Glutamatergic neuron (in vitro differentiated cells): ENCODE measurements at places on chromosomes 5 and 9. TPM values are rescaled to one million over a fixed set of nuclear protein-coding genes. Genes with fewer than 3 reads are reported as not detected.

DNA sequence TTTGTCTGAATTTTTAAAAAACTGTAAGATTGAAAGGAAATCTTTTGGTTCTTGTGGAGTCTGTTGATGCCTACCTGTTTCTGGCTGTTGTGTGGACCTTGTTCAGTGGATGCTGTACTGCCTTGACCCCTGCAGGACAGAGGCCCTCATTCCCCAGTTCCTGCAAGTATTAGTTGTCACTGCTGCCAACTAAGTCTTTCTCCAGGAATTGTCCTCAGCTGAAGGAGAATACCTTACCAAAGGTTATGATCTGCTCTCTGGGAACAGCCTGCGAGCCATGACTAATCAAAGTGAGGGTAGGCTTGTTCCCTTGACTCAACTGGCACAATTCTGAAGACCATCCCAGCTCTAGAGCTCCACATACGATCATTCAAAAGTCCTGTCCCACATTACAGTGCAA, 145.3 kb upstream of the FST start:
- no peaks in the 10 kb centered on the region for H3K4me1 ChIP-seq
- H3K4me3 ChIP-seq = no peak overlapping the region
- no peaks in the 10 kb centered on the region for H3K27me3 ChIP-seq
- no peak for DNase-seq
- H3K27ac ChIP-seq = no peak overlapping the region

DNA sequence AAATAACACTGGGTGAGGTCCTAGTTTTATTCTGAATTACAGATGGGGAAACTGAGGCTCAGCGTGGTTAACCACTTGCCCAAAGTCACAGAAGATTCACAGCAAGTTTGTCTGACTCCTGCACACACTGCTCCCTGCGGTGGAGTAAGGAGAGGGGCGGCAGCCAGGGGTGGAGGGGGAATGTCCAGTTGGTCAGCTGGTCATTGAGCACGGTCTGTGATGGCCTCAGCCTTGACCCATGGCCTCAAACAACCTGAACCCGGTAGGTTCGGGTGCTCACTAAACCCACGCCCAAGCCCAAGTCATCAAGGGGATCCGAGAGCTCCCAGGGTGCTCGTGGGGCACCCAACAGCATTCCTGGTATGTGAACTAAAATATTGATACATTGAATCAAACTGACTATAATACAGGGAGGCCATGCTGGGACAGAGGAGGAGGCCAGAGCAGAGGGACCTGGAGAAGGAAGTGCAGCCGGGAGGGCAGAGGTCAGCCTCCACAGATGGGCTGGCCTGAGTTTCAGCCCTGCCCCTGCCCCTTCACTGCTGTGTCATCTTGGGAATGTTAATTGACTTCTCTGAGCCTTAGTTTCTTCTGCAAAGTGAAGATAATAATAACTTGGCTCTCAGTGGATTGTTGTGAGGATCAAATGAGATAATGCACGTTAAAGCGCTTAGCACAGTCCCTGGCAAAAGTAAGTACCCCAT, 3.6 kb upstream of the IL17B start:
- no peaks in the 10 kb centered on the region for H3K36me3 ChIP-seq
- H3K27me3 ChIP-seq = peaks cover 6% of the 10 kb centered on the region
- H3K4me3 ChIP-seq = no peak overlapping the region

DNA sequence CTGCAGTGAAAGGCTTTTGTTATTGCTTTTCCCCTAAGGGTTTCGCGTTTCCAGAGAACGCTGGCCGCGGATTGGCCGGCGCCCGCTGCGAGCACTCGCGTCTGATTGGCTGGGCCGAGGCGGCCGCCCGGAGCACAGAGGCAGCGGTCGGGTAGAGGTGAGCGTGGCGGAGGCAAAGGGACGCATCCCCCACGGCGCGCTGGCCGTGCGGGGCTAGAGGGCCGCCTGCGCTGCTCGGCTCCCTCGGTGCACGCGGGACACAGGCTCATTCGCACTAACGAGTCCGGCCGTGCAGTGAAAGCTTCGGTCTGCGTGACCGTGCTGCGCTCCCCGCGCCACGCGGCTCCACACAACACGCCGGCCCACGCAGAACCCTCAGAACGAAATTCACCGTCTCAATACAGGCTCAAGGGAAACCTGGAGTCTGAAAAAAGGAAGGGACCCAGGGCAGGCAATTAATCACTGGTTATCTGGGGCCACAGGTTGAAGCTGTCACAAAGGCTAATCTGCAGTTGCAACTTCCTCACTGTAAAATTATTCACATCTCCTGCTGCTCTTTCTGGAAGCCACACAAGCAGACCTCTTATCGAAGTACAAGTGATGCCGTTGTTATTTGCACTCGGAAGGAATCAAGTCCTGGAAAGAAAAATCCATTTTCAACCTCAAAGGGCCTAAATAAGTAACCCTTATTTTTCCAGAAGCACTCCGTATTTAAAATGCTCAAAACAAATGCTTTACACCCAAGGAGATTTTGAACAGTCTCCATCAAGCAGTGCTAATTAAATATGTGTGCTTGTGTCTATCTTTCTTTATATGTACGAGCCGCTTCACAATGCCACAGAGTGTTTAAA, 94.6 kb downstream of the ZNF608 start:
- peak overlapping the region; percentile 75 for H3K4me3 ChIP-seq
- H3K36me3 ChIP-seq = peaks cover 5% of the 10 kb centered on the region
- H3K27ac ChIP-seq = peak overlapping the region; percentile 68
- peaks cover 46% of the 10 kb centered on the region for H3K4me1 ChIP-seq
- peaks cover 4% of the 10 kb centered on the region for H3K27me3 ChIP-seq
- DNase-seq = peak; percentile 86

DNA sequence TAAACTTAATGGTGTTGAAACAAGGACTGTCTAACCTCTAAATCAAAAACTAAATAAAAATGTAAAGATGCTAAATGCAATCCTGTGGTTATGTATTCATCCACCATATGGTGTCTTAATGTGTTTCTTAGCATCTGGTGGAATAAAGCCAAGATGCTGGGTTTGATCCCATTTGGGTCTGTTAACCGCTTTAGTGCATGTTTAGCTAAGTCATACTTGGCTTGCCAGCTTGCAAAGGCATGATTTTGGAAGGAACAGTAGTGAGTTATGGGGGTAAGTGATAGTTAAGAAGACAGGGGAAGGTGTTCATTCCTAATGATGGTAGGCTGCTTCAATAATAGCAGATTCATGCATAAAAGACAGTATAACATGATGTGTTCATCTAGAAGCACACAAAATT, 139.0 kb upstream of the SLC27A6 start:
- no peaks in the 10 kb centered on the region for H3K36me3 ChIP-seq
- H3K27me3 ChIP-seq = no peaks in the 10 kb centered on the region
- H3K4me3 ChIP-seq = no peak overlapping the region
- no peak for DNase-seq

DNA sequence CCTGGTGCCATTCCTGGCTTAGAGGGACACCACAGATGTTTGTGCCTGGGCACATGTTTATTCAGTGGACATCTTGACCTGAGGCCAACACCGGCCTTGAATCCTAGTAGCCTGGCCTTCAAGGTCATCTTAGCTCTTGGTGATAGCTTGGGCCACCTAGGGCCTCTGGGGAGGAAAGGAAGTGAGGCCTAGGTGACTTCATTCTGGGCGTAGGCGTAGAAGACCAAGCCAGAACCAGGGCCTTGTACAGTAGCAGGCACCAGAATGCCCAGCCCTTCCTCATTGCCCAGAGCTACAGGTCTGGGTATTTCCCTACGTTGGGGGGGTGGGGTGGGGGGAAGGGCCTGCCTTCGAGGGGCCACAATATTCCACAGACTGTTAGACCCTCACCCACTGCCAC, 33.8 kb downstream of the WNK2 start:
- peaks cover 26% of the 10 kb centered on the region for H3K4me1 ChIP-seq
- no peak overlapping the region for H3K27ac ChIP-seq
- peak; percentile 8 for DNase-seq
- no peak overlapping the region for H3K4me3 ChIP-seq

- H3K27ac ChIP-seq = no peak overlapping the region
- no peak for DNase-seq
- no peak overlapping the region for H3K4me3 ChIP-seq
Measured at GRCh38 chr9:73121375-73121935, 30.2 kb upstream of the ANXA1 start.

DNA sequence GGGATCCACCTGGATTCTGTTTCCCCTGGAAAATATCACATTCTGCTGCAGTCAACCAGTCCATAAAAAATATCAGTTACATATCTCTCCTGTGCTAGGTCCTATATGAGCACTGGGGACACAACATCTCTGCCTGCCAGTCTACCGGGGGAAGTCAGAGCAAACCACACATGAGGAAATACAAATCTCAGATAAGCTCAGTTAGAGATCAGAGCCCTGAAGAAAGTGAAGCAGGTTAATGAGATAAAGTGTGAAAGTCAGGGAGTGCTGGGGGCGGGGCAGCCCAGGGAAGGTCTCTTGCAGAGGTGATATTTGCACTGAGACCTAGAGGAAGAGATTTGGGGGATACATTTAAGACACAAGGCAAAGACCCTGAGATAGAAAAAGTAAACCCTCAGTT, 67.8 kb upstream of the SLC1A1 start:
- no peak overlapping the region for H3K27ac ChIP-seq
- no peaks in the 10 kb centered on the region for H3K27me3 ChIP-seq
- no peak for DNase-seq
- no peak overlapping the region for H3K4me3 ChIP-seq
- H3K4me1 ChIP-seq = no peaks in the 10 kb centered on the region

- H3K27me3 ChIP-seq = peaks cover 2% of the 10 kb centered on the region
- H3K4me1 ChIP-seq = peaks cover 5% of the 10 kb centered on the region
- no peak overlapping the region for H3K4me3 ChIP-seq
- no peak for DNase-seq
Measured at GRCh38 chr5:159877894-159878448, 38.3 kb upstream of the ADRA1B start.

- DNase-seq = no peak
- no peak overlapping the region for H3K4me3 ChIP-seq
- no peaks in the 10 kb centered on the region for H3K4me1 ChIP-seq
Measured at GRCh38 chr5:74897049-74897448, 30.9 kb upstream of the FAM169A start.

DNA sequence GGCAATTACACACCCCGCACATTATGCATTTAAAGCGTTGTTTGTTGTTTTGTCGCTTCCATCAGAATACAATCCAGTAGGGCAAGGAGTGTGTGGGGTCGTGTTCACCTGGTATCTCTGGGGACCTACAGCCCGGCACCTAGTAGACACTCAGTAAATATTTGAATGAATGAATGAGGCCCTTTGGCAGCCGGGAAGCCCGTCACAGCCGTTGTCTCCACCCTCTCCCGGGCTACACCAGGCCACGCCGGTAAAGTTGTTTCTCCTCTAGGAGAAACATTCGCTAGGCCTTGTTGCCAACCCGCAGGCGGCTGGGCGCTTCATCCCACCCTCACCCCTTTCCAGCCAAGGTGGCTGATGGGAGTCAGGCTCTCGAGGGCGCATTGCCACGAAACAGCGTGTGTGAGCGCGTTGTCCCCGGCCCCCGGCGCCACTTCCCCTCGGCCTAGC, 876 bp upstream of the JAK2 start:
- no peak for DNase-seq
- H3K36me3 ChIP-seq = no peaks in the 10 kb centered on the region
- H3K27ac ChIP-seq = peak overlapping the region; percentile 98
- peaks cover 10% of the 10 kb centered on the region for H3K4me1 ChIP-seq
- peaks cover 9% of the 10 kb centered on the region for H3K27me3 ChIP-seq

GRCh38 chr5:128315671-128316070, 222.4 kb downstream of the FBN2 start:
- H3K36me3 ChIP-seq = no peaks in the 10 kb centered on the region
- DNase-seq = no peak
- no peaks in the 10 kb centered on the region for H3K4me1 ChIP-seq
- no peak overlapping the region for H3K27ac ChIP-seq
- peaks cover 2% of the 10 kb centered on the region for H3K27me3 ChIP-seq

DNA sequence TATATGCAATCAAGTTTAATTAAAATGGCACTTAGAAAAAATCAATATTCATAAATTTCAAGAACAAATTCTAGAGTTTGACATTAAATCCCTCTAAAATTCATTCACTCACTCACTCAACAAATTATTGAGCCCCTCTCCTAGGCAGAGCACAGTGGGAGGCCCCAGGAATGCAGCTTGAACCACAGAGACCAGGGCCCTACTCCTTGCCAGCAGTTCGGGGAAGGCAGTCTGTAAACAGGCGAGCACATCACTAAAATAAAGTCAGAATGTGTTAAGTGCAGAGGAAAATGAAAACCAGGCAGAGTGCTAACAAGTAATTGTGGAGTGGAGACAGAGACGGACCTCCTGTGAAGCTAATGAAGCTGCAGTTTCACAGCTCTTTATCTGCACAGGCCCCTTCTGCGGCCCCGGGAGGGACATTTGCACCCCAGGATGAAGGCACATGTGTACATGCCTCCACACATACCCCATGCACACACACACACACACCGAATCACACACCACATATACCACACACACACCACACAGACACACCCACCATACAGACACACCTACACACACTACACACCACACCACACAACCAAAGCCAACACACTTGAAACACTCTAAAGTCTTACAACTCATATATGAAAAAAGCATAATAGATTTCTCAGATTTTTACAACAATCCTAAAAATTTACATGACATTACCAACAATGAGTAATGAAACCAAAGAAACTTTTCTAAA, 40.5 kb downstream of the BHMT start:
- H3K27ac ChIP-seq = no peak overlapping the region
- H3K36me3 ChIP-seq = no peaks in the 10 kb centered on the region

DNA sequence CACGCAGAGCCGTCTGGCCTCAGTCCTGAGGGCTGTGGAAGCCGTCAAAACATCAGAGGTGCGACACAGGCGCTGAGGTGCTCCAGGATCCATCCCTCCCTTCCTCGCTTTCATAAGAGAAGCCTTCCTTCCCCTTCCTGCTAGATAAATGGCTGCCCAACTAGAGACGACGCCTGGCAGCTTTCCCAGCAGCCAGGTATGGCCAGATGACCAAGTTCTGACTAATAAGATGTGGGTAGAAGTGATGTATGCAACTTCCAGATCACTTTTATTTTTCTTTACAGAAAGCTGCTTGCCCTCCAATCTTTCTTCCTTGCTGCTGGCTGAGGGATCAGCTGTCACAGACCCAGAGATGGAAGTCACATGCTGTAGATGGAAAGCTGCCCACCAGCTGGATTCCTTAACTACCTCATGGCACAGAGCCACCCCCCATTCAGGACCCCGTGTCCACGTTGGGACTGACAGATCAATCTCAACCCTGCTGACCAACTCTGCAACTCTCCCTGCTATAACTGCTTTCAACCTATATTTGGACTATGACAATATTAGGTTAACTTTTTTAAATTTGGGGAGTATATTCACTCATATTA, 8.8 kb downstream of the MAPK9 start:
- no peak overlapping the region for H3K27ac ChIP-seq
- H3K36me3 ChIP-seq = peaks cover 8% of the 10 kb centered on the region
- H3K27me3 ChIP-seq = no peaks in the 10 kb centered on the region
- no peak overlapping the region for H3K4me3 ChIP-seq
- DNase-seq = no peak

GRCh38 chr5:152356506-152356905, 48.6 kb downstream of the NMUR2 start:
- H3K27me3 ChIP-seq = no peaks in the 10 kb centered on the region
- no peaks in the 10 kb centered on the region for H3K36me3 ChIP-seq
- peaks cover 2% of the 10 kb centered on the region for H3K4me1 ChIP-seq
- DNase-seq = no peak
- no peak overlapping the region for H3K4me3 ChIP-seq

The PCDHGB4 gene
- 40.8 TPM for total RNA-seq

The CSF1R gene
- total RNA-seq = not detected

The SPATA31A1 gene
- total RNA-seq = 0.15 TPM

The SPINK6 gene
- not detected for total RNA-seq

The INSL4 gene
- not detected for total RNA-seq

The SH2D3C gene
- total RNA-seq = 71.7 TPM

The IGFBPL1 gene
- total RNA-seq = 590 TPM

The P4HA2 gene
- total RNA-seq = 26.6 TPM

The DOCK8 gene
- 0.22 TPM for total RNA-seq

The GMCL2 gene
- total RNA-seq = not detected

The PHF24 gene
- total RNA-seq = 3.1 TPM

The SH3RF2 gene
- total RNA-seq = not detected

The CXCL14 gene
- 0.32 TPM for total RNA-seq

The BTNL8 gene
- not detected for total RNA-seq
